ENCODE measurements at places on chromosomes 3 and 15.

GRCh38 chr15:31089368-31090047 lies 12.0 kb downstream of the TRPM1 start:
- DNase-seq = no peak

GRCh38 chr15:98815207-98815606 lies 166.9 kb downstream of the IGF1R start:
- DNase-seq = no peak

- no peak for DNase-seq
Observed at GRCh38 chr3:25214034-25214433, 214.0 kb upstream of the RARB start.

DNA sequence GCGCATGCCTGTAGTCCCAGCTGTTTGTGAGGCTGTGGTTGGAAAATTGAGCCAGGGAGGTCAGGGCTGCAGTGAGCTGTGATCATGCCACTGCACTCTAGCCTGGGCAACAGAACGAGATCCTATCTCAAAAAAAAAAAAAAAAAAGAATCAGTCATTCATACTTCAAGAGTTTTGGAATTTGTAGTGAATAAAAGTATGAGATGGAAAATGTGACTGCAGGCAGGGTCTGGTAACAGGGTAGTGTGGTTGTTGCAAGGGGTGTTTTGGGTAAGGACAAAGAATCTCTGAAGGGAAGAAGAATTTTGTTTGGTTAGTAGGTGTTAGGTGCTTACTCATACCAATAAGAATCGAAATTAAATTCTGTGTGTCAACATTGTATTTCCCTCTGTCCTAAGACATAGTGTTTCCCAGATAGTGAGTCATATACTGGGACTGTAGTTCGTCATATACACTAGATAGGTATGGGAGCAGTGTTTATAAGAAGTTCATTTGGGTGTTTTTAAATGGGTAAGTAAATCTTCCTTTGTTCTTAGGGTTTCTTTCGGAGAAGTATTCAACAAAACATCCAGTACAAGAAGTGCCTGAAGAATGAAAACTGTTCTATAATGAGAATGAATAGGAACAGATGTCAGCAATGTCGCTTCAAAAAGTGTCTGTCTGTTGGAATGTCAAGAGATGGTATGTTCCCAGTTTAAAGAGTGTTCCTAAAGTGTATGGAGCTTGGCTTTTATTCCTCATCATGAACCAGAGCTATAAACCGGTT lies 14.2 kb downstream of the NR1D2 start:
- no peak for DNase-seq

- no peak for DNase-seq
Observed at GRCh38 chr3:16482194-16482769, 31.2 kb downstream of the RFTN1 start.

DNA sequence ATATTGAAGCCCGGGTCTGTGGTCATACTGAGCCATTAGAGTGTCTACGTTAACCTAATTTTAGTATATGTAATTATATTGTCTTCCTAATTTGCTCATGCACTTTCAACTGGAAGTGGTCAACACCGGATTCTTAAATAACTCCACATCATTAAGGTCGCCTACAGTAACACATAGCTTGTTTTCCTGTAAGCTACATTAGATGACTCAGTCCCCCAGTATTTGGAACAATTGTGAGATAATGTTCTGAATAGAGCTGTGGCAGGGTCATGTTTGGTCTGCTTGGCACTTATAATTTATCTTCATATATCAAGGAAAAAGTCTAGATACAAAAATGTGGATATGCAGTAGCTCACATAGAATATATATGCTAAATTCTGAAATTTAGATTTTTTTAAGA lies 486.2 kb downstream of the IGSF11 start:
- DNase-seq = no peak

- no peak for DNase-seq
Observed at GRCh38 chr3:62824965-62825592, 50.1 kb downstream of the CADPS start.

GRCh38 chr15:70795311-70795665 lies 31.9 kb upstream of the UACA start:
- no peak for DNase-seq

DNA sequence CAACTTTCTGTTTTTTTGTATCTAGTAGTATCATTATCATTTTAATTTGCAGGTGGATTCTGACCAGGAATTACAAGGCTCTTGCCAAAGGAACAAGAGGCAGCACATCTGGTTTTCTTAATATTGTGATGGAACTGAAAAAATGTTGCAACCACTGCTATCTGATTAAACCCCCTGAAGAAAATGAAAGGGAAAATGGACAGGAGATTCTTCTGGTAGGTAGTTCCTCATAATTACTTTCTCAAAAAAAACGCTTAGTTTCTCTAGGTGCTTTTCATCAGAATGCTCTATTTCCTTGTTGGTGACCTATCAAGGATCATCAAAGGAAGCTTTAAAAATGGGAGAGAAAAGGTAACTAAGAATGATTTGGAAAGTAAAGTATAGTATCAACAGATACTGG lies 71.6 kb downstream of the CHD2 start:
- no peak for DNase-seq

- DNase-seq = no peak
Observed at GRCh38 chr15:60076045-60076444, 71.9 kb downstream of the FOXB1 start.

DNA sequence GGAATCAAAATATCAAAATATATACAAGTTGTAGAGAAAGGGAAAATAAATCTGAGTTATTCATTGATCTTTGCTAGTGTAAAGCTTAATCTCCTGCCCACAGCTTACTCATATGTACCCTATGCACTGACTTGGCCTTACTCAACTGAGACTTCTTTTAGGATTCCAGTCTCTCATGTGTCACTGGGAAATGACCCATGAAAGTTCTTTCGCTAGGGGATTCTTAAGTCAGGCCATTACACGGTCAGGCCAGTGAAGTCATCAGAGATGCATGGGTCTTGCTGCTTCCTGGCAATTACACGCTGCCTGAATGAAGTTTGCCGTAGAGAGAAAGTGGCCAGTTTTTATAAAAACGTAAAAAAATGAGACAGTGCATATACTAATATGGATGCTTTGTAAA lies 20.7 kb upstream of the LPP start:
- no peak for DNase-seq

DNA sequence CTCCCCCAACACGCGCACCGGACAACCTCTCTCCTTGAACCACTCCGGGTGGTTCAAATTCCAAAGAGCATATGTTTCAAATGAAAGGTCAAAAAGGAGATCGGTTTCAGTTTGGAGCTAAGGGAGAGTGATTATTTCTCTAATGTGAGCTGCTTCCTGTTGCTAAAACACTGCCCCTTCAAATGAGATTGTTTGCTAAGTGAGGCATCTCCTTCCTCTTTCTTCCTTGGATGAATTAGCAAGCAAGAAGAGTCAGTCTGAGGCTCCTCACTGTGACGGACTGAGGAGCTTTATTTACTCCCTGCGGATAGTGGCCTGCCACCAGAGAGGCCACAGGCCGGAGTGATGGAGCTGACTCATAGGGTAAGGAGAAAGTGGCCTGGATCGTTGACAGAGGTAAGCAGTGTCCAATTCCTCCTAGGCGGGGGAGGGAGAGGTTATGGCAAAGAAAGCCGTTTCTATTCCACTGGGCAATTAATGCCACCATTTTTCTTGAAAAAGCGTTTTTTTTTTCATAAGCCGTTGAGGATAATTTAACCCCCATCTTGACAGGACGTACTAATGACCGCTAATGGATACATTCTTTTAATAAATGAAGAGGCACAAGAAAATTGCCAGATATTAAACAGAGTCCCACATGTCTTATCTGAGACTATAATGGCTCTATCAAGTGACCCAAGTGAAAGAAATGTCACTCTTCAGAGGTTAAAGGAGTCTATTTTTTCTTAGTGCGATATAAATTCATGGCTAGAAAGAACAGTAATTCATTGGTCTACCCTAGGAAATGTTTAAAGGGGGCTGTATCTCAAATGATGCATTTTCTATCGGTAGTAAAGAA lies 167.0 kb upstream of the ANKRD28 start:
- no peak for DNase-seq

DNA sequence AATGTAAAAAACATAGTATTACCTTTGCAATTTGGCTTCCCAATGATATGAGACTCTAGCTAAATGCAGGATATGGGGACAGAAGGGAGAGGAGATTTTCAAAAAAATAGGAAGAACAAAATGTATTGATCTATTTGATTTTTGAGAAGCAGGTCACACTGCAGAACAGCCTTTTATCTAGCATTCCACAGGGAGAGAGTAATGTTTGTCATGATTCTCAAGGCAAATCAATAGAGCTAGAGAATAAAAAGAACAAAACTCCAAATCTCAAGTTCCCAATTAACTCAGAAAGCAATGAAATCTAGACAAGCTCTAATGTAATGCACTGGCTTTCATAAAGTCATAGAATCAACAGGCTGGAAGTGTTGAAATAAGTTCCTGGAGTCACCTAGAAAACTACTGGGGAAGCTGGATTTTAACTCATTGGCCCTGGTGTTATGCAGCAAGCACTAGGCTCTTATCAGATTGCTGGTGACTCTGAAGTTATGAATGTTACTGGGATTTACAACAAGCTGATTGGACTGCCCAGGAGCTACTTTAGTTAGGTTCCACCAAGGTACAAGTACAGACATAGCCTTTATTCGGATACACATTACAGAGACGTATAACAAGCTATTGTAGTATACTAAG lies 442.8 kb downstream of the FGF12 start:
- DNase-seq = no peak

- DNase-seq = no peak
Observed at GRCh38 chr3:156433138-156433537, 121.8 kb downstream of the SSR3 start.

GRCh38 chr3:59774634-59775033 lies 724.8 kb upstream of the CFAP20DC start:
- no peak for DNase-seq

- DNase-seq = no peak
Observed at GRCh38 chr3:160667452-160667851, 9.5 kb upstream of the ARL14 start.

DNA sequence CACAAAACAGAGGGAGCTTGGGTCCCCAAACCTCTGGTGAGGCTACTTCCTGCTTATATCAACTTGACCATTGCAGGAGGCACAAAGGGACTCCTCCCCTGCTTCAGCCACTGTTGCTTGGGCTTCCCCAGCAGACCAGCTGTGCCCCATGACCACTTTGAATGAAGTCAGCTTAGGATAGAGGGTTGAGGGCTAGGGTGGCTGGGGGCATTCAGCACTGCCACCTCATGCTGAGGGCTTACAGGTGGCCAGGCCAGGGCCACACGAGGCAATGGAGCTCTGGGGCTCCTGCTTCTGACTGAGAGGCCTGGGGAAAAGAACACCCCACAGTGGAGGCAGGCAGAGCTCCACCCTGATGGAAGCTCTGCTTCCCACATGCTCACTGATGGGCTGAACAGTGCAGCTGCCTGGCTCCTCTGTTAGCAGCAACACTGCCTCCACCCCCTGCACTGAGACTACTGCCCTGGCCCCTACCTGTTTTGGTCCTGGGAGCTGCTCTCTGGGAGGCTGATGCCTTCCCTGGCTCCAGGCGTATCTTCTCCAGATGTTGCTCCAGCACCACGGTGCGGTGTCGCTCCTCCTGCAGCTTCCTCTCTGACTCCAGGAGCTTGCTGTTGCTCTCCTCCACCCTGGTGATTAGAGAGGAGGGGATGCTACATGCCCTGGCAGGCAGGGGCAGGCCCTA lies 10.2 kb upstream of the HHATL start:
- DNase-seq = no peak

DNA sequence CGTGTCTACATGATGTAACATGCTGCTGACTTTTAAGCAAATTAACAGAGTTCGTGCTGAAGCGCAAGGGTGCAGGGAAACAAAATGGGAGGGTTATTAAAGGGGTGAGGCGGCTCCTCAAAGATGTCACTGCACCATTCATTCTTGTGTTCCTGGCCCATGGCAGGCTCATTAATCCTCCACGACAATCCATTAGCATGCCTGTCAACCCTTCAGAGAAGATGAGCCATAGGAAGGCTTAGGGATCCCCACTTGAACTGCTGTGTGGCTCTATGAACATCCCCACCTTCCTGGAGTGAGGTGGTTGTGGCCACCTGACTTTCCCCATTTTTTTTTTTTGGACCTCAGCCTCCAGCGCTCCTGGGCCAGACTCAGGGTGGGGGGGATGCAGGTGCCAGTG lies 45.8 kb downstream of the IGF1R start:
- DNase-seq = no peak

DNA sequence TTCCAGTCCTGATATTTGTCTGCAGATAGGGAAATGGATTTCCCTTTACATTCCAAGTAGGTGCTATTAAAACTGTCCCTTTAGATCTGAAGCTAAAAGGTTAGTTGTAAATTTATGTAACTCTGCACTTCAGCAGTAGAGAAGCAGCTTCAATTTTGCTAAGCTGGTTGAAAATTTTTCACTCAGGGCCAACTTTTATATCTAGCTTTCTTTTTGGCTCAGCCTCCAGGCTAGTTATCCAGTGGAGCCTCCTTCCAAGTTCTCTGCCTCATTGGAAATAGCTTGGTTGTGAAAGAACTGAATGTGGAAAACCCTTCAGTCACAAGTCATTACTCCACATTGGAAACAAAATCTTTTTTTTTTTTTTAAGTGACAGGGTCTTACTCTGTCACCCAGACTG lies 8.2 kb upstream of the ZNF660 start:
- no peak for DNase-seq

GRCh38 chr3:52568069-52568468 lies 31.7 kb downstream of the UQCC5 start:
- no peak for DNase-seq

GRCh38 chr15:45399381-45400212 lies 21.3 kb upstream of the GATM start:
- no peak for DNase-seq

DNA sequence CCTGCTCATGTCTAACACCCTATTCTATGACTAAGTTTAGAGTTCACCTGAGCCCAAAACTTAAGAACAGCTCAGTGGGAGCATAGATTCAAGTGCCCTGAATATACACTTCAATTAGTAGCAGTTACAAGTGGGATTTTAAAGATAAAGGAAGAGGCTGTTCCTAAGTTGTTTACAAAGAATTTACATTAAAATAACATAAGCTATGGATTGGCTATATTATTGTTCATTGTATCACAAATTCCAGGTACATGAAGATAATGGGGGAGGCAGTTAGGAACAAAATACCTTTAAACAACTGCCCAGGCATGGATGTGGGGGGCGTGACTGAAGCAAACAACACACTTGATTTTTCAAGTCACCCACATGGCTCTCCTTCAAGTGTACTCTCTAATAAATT lies 52.7 kb downstream of the ROPN1B start:
- no peak for DNase-seq

- no peak for DNase-seq
Observed at GRCh38 chr3:120448756-120449155, 2.0 kb downstream of the FSTL1 start.

GRCh38 chr3:112633757-112634156 lies 7.2 kb downstream of the CCDC80 start:
- no peak for DNase-seq

- DNase-seq = no peak
Observed at GRCh38 chr3:145915787-145916186, 245.2 kb downstream of the PLOD2 start.
